ENCODE measurements at places on chromosomes 5 and 9.
A peak's percentile ranks its signal among the peaks of the same experiment; 100 is the strongest.

GRCh38 chr5:77644371-77645157 is 6.1 kb upstream of the OTP start:
- no peak for DNase-seq

- no peak for DNase-seq
These were observed 535.8 kb downstream of the SEMA5A start for GRCh38 chr5:9009931-9010651.

GRCh38 chr9:117073071-117073470 is 341.8 kb downstream of the ASTN2 start:
- DNase-seq: no peak

- DNase-seq: no peak
These were observed 4.7 kb downstream of the APC start for GRCh38 chr5:112742424-112742823.

GRCh38 chr5:181246276-181247049 is 2.8 kb upstream of the RACK1 start:
- peak; percentile 64 for DNase-seq

- no peak for DNase-seq
These were observed 63.3 kb downstream of the PLPP1 start for GRCh38 chr5:55471468-55471867.

GRCh38 chr9:91075279-91075678 is 273.7 kb downstream of the SYK start:
- no peak for DNase-seq

GRCh38 chr5:169088028-169088725 is 212.8 kb downstream of the SLIT3 start:
- DNase-seq: no peak

DNA sequence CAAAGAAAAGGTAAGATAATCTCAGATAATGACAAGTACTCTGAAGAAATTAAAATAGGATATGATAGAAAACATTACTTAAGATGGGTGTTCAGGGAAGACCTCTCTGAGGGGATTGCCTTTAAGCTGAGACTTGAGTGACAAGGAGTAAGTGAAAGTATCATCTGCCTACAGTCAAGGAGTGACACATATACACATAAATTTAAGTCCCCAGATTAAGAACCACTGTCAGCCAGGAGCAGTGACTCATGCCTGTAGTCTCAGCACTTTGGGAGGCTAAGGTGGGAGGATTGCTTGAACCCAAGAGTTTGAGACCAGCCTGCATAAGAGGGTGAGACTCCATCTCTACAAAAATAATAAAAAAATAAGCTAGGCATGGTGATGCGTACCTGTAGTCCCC is 19.7 kb upstream of the ANKHD1 start:
- DNase-seq: no peak

GRCh38 chr5:89728750-89729149 is 680.8 kb downstream of the CETN3 start:
- no peak for DNase-seq

DNA sequence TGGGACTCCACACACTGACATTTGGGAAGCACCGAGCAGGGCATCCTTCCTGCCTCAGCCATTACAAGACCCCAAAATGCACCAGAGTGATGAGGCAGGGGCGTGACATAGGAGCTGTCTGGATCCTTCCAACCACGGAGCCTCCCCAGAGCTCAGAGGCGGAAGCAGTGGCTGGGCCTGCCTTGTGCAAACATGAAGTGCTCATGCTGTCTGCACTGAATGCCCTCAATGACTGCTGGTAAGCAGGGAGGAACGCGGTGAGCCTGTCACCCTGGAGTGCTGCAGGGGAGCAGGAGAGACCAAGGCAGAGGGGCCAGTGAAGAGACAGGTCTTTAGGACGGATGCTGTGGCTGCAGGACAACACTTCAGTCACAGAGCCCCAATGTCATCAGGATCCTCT is 60.2 kb upstream of the HRH2 start:
- no peak for DNase-seq

DNA sequence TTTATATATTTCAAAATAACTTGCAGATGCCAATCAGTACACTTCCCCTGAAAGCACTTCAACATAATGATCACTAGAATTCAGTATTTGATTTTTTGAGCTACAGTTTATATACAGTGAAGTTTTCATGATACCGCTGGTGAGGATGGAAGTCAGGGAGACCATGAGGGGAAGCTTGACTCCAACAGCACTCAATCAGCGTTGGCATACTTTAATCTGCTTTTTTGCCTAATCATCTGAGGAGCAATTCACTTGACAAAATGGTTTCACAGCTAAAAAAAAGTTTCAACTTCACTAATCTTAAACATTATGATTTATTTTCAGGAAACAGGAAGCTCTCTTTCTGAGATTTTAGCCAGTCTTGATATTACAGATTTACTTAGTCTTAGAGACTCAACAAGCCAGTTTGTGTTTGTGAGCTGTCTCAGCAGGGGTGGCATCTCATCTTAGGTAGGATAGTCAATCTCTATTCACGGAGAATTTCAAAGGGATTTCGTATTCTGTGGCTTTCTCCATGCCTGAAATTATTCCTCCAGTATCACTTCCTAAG is 111.4 kb upstream of the ARRDC3 start:
- no peak for DNase-seq

DNA sequence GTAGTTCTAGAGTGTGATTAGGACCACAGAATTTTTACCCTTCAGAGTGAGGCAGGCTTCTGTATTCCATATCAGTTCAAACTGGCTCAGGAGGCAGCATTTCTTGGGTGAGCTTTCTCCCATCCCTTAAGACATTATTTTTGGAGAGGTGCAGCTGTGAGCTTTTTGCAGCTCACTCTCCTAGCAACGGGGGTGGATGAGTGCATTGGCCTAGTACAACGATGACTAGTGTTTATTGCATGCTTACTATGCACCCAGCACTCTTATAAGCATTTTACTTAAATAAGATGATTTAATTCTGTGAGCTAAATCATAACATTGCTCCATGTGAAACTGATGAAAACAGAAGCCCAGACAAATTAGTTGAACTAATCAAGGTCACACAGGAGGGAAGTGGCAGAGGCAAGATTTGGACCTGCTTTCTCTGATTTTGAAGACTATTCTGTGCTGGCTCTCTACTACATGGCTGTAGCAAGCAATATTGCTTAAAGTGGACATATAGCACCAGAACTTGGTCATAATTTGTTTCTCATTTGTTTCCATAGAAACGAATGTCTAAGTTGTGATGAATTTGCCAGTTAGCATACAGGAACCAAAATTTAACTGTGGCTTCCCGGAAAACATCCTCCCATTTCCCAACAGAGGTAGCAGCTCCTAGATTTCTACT is 372.1 kb upstream of the RIOK2 start:
- no peak for DNase-seq

DNA sequence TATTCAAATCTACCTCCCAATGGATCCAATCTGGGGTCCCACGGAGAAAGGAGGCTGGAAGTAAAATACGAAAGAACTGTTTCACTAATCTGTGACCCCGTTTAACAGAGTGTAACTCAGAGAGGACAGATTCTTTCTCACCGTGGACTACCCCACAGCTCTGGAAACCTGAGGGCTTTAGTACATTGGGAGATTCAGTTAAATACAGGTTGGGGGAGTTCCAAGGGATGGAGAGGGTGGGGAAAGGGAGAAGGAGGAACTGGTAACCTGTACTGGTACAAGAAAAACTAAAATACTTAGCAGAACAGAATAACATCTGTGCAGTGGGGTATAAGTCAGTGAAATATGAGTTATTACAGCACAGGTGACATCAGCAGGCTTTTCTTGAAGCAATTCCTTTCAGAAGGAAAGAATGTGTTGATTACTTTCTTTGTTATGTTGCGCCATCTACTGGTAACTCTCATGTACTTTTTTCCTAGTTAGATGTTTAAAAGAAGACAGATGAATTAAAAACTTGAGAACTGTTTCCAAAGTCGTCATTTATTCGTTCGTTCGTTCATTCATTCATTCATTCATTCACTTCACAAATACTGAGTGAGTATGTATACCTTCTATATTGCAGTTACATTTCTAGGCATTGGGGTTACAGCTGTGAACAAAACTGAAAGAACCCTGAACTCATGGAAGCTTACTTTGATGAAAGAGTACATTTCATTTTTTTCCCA is 30.0 kb upstream of the STOM start:
- DNase-seq: no peak

GRCh38 chr5:51731421-51732029 is 348.3 kb downstream of the ISL1 start:
- no peak for DNase-seq

- DNase-seq: no peak
These were observed 82.3 kb downstream of the CRB2 start for GRCh38 chr9:123438321-123438720.

DNA sequence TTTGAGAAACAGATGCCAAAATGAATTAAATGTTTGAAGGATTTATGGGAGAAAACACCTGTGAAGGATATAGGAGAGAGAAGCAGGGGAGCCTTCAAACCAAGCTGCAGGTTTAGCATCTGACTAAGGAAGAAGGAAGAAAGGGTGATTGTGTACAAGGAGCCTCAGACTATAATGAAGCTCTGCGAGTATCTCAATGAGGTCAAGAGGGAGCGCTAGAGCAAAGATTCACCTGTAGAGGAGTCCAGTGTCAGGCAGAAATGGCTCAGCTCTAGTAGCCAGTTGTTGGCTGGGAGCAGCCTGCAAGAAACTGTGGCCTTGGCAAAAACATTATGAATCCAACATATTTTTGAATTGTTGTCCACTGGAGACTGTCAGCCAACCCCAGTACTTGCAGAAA is 20.0 kb upstream of the GHR start:
- DNase-seq: no peak

DNA sequence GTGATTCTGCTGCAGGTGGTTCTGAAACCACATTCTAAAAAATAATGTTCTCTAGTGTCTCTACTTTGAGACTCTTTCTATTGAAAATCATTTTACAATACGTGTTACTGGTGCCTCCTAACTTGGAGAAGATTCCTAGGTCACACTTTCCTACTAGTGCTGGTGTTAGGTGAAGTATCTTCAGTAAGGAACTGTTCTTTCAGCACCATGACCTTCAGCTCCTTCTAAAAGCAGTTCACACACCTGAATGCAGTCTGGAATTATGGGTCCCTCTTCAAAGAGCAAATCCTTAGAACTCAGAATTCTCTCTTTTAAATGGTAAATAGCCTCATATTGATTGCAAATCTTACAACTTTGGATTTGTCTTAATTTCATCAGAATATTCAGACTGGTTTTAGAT is 10.6 kb upstream of the DPYSL3 start:
- DNase-seq: no peak

DNA sequence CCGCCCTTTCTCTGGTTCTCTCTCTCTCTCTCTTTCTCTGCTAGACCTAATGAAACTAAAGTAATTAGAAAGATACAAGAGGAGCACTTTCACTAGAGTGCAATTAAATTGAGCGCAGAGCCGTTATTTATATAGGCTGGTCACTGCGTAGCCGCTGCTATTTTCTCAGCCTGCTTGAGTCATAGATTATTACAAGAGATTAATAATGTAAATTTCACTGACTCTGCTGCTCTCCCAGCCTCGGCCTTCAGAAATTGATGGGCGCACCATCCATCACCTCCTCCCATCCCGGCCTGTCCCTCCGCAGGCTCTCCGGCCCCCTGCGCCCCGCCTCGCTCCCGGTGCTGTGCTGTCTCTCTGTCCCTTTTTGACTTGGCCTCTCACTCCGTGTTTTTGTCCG is 268.0 kb upstream of the MVB12B start:
- no peak for DNase-seq

GRCh38 chr5:59342181-59342580 is 551.3 kb downstream of the PDE4D start:
- no peak for DNase-seq

DNA sequence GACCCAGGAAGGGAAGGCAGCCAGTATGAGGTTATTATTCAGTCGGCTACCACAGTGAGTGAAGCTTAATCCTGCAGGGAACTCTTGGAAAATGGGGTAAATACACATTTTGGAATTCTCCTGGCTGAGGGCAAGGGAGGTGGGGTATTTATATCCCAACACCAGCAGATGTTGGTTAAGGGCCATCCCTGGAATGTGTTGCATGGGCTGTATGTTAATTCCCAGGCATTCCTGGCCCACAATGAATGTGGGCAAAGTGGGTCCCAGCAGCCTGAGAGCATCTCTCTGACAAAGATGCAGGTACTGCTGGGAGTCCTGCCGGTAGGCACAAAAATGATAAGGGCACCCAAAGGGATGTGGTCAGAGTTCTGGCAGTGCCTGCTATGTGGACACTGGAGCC is 2.9 kb upstream of the GPRIN1 start:
- DNase-seq: no peak

DNA sequence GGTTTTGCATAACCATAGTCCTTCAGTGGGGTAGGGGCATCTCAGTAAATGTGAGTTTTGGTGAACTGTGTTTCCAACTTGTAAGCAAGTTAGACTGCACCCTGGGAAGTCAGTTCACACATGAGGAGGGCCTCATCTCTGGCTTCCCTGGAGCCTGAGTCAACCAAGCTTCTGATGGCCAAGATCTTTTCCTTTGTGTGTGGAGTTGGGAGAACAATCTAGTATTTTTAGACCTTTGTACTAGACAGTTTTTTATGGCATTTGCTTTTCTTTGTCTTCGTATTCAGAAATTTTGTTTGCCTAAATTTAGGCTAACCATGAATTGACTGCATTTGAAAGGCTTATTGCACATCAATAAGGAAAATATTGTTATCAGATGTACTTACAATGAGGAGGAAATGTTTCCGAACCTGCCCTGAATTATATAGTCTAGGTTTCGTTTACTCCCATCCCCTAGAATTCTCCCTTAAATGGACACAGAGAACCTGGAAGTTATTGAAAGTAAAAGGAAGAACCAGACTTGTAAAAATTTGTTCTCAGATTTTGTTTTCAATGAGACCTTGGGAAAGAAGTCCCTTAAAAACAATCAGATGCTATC is 204.6 kb downstream of the AOPEP start:
- no peak for DNase-seq

GRCh38 chr9:123660691-123661466 is 269.0 kb downstream of the DENND1A start:
- no peak for DNase-seq

DNA sequence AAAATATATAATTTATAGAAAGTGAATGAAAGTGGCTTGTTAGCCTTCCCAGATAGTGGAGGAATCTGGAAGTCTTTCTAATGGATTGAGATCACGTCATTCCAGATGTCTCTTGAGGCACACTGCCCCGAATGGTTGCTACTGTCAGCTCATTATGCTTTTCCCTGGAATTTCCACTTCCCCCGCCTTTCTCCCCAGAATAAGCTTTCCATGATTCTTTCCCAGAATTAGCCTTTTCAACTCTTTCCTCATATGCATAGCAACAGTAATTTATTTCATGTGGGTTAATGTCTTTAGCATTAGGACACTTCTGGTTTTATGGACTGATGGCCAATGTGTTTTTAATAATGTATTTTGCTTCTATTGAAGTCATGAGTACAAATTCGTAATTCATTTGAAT is 81.5 kb downstream of the PALM2AKAP2 start:
- no peak for DNase-seq

DNA sequence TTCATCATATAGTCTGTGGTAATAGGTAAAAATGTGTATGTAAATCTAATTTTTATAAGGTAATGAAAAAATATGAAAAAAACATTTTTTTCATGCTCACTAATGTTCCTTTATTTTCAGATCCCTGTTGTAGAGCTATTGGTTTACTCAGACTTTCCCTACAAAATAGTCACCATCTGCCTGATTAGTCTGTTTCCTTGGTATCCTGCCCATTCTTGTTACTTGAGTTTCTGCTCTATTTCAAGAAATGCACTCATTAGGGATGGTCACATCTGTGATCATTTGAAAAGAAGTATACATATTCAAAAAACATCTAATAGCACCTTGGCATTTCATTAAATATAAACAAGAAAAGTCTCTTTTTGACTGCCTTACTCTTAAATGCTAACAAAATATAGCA is 21.6 kb upstream of the RASA1 start:
- no peak for DNase-seq

Data from activated T-cell treated with anti-CD3 and anti-CD28 coated beads for 1 hour (primary cell).